ENCODE measurements at places on chromosomes 7 and 10.
A peak's percentile ranks its signal among the peaks of the same experiment; 100 is the strongest.

DNA sequence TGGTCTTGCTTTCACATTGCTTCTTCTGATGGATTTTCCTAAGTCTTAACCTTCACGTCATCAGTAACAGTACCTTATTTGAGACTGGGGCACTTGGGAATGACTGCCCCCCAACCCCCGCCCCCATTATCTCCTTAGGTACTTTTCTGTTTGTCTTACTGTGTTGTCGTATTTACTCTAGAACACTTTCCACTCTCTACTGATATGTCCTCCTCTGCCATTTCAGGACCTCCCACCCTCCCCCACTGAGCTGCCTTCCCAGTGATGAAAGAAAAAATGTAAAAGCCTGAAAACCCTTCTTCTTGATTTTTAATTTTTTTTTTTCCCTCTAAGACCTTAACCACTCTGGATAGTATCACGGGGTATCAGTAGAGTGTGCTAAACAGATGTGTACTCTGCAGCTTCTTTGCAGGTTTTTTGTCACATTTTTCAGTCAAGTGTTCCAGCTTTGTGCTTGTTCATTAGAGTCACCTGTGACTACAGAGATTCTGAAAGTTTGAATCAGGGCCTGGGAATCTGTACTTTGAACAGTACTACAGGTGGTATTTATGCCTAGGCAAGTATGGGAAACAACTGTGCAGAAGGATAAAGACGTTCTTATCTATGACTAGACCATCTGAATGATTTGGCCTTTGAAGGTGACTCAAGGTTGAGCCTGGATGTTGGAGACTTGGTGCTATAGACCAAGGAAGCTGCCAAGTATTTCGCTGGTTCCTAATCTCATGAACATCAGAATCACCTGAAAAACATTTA, 8.3 kb downstream of the CALU start:
- no peak for DNase-seq

DNA sequence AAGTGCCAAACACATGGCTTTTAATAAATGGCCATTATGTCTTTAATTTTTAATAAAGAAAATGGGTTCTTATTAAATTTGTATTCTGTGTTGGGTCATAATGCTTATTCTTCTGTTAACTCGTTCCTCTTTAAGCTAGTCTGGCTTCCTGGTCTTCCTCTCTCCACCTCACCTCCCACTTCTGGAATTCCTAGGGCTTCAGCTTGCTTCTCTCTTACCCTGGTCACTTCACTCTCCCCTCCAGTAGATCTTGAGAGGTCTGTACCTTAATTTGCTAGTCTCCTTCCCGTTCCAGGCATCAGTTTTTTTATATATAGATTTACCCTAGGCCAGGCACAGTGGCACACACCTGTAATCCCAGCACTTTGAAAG, 111.2 kb downstream of the RALA start:
- no peak for DNase-seq

GRCh38 chr7:45688382-45688781, 114.2 kb downstream of the ADCY1 start:
- no peak for DNase-seq

GRCh38 chr10:119758448-119759195, 32.8 kb downstream of the INPP5F start:
- no peak for DNase-seq

- no peak for DNase-seq
These were observed 48.6 kb upstream of the NANOS1 start for GRCh38 chr10:118980870-118981269.

GRCh38 chr10:102418622-102419268, at the start of gene PSD:
Gene PSD (minus strand): TSS chr10:102418785. CDS start chr10:102417038, 1,747 bp downstream.
- DNase-seq: no peak

- peak; percentile 93 for DNase-seq
These were observed at the start of gene PPP1R3C for GRCh38 chr10:91632671-91633550. Gene PPP1R3C (minus strand): TSS chr10:91633071. CDS start chr10:91632969, 102 bp downstream.

GRCh38 chr10:27319752-27320431, 79.3 kb upstream of the ACBD5 start:
- peak; percentile 72 for DNase-seq

DNA sequence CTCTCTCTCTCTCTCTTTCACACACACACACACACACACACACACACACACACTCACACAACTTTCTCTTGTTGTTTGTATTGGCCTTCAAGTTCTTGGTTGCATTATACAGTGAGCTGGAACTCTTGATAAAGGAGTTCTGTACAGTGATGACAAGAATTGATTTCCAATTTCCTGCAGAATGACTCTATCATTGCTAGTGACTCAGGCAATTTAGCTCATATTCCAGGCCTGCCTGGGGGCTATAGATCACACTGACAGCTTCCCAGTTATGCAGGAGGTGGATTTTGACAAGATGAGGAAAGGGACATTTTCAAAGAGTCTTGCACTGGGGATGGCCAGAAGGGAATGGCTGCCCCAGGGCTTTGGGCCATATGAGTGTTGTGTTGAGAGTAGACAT, 508.8 kb downstream of the TYW1 start:
- DNase-seq: no peak

DNA sequence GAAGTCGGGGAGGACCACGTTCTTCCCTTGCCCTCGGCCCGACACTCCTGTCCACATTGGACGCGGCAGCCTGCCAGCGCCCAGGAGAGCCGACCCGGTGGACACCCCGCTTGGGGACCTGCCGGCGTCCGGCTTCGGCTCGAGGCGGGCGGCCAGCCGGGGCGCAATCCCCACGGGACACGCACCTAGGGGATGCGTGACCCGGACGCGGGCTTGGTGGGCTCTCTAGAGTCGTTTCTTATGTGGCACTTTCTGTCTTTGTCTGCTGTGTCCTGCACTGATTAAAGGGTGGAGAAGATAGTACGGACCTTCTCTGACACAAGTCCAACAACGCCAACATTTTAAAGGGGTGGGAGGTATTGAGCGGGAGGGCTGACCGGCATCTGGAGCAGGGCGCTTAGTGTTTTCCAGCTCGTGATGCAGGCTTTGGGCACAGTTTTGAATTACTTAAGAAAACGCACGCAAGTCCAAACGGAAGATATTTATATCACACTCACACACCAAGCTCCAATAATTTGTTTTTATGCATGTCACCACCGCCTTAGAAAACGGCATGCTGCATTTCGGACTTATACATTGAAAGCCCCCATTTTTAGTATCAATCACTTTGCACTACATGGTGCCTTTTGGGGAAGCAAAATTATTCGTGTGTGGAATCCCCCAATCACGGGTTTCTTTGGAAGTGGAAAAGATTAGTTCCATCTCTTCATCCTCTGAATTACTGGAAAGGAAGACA, 3.9 kb upstream of the SPAG6 start:
- DNase-seq: no peak

DNA sequence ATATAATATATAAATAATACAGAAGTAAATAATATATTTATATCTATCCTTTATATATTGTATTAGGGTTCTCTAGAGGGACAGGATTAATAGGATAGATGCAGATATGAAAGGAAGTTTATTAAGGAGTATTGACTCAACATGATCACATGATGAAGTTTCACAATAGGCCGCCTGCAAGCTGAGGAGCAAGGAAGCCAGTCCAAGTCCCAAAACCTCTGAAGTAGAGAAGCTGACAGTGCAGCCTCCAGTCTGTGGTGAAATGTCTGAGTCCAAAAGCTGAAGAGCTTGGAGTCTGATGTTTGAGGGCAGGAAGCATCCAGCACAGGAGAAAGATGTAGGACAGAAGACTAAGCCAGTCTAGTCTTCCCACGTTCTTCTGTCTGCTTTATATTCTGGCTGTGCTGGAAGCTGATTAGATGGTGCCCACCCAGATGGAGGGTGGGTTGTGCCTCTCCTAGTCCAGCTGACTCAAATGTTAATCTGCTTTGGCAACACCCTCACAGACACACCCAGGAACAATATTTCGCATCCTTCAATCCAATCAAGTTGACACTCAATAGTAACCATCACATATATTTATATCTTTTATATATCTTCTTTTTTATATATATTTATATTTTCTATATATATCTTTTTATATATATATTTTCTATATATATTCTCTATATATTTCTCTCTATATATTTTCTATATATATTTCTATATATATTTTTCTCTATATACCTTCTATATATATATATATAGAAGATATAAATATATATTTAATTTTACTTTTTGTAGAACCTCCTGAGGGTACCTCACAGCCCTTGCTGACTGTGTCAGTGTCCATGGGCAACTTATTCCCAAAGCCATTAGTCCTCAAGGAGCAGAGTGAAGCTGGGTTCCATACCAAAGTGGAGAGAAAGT, 24.6 kb upstream of the AKR1B10 start:
- no peak for DNase-seq

DNA sequence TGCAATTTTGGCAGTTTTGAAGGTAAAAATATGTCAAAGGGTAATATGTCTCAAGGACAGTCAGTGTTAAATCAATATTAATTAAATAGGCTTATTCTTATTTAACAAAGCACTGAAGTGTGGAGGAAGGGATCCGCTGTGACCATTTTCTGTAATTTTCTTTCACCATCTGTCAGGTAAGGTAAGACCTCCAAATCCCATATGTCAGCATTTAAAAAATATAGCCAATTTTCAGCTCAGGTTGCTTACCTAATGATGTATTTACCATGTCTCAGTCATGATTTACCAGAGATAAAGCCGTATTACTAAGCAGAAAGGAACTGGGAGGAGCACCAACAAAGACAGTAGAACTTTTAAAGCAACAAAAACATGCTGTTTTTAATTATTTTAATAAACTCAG, 683.9 kb downstream of the CCSER2 start:
- DNase-seq: no peak

- no peak for DNase-seq
These were observed 94.3 kb upstream of the ITGB1 start for GRCh38 chr10:33052263-33052875.

GRCh38 chr10:122856902-122857301, 11.2 kb upstream of the CUZD1 start:
- no peak for DNase-seq

- peak; percentile 57 for DNase-seq
These were observed 15.6 kb downstream of the SHH start for GRCh38 chr7:155796381-155797261.

- DNase-seq: no peak
These were observed 13.9 kb upstream of the FBXW4 start for GRCh38 chr10:101708870-101709269.

DNA sequence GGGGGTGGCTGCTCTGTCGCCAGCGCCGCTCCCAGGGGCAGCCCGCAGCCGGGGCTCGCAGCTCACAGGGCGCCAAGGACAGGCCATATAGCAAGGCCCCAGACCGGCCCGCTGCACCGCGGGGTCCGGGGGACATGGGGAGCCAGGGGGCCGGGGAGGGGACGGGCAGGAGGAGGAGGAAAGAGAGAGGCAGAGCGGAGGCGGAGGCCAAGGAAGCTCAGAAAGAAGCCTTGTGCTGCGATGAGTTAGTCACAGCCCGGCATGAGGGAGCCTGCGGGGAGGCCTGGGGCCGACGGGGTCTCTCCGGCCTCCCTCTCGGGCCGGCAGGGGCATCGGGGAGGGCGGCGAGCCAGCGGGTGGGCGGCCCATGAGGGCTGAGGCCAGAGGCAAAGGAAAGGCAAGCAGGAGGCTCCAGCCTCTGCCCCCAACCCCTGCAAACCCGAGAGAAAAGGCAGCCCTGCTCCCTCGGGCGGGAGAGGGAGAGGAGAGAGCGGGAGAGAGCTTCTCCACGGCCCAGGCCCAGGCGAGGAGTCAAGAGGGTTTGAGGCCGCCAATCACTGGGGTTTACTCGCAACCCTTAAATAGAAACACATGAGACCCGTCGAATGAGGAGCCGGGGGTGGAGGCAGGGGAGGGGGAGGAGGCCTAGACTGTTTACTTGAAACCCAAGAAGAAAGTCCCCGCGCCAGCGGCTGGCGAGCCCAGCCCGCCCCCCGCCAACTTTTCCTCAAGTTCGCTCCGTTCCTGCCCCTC, 167.9 kb downstream of the NEURL1 start:
- peak; percentile 94 for DNase-seq

GRCh38 chr10:101725296-101726114, 30.5 kb upstream of the FBXW4 start:
- no peak for DNase-seq

Data from right hindlimb (tissue), 1 donor.